ENCODE measurements at places on chromosomes 7 and 10. TPM values are rescaled to one million over a fixed set of nuclear protein-coding genes. Genes with fewer than 3 reads are reported as not detected.

Gene TMEM72
- not detected for total RNA-seq

Gene HKDC1
- total RNA-seq = not detected

Gene BTBD16
- total RNA-seq = not detected

Gene IGFBP3
- 1.2 TPM for total RNA-seq

Gene LRRC61
- 7.3 TPM for total RNA-seq

GRCh38 chr7:139515266-139515665 lies 8.2 kb upstream of the CLEC2L start:
- no peaks in the 10 kb centered on the region for H3K4me1 ChIP-seq
- no peak overlapping the region for H3K27ac ChIP-seq
- H3K27me3 ChIP-seq = no peaks in the 10 kb centered on the region
- no peak overlapping the region for H3K4me3 ChIP-seq

GRCh38 chr10:97071496-97071895 lies 114.3 kb downstream of the SLIT1 start:
- H3K36me3 ChIP-seq = no peaks in the 10 kb centered on the region
- H3K27ac ChIP-seq = no peak overlapping the region
- no peak overlapping the region for H3K4me3 ChIP-seq

DNA sequence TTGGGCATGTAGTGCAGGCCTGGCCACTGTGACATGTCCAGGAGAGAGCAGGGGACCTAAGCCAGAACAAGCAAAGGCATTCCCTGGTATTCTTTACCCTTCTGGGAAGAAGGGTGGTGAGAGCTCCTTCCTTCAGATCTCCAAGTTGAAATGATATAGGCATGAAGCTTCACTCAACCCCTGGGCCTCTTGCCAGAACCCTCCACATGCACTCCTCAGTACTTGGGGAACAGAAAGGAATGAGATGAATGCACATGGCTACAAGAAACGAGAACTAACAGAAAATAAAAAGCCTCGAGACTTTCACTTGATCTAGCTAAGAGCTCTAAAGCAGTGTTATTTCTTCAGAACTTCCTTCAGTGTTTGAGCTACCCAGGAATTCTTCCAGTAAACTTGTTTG lies 262.2 kb downstream of the ETV1 start:
- no peak for DNase-seq
- H3K36me3 ChIP-seq = no peaks in the 10 kb centered on the region
- no peaks in the 10 kb centered on the region for H3K27me3 ChIP-seq
- no peak overlapping the region for H3K27ac ChIP-seq

DNA sequence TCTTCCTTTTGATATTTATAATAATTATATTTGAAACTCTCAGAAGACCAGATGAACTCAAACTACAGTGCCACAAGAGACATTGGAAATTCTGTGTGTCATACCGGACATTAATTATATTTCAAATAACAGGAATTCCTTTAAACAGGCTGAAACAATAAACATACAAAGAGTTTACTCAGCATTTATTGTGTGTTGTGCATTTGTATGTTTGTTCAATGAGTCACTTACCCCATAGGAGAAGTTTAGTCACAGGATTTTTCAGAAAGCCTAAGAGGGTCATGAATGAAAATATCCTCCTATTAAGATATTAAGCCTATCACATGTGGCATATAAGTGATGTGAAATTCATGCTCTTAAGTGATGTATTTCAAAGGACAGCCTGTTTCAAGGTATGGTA lies 566.8 kb downstream of the CNTNAP2 start:
- no peak overlapping the region for H3K27ac ChIP-seq
- no peaks in the 10 kb centered on the region for H3K27me3 ChIP-seq
- H3K4me3 ChIP-seq = no peak overlapping the region
- no peaks in the 10 kb centered on the region for H3K36me3 ChIP-seq
- no peak for DNase-seq

- no peaks in the 10 kb centered on the region for H3K27me3 ChIP-seq
- H3K27ac ChIP-seq = no peak overlapping the region
- no peak overlapping the region for H3K4me3 ChIP-seq
- H3K36me3 ChIP-seq = no peaks in the 10 kb centered on the region
- H3K4me1 ChIP-seq = no peaks in the 10 kb centered on the region
Measured at GRCh38 chr10:98458809-98459784, 12.4 kb upstream of the HPS1 start.

DNA sequence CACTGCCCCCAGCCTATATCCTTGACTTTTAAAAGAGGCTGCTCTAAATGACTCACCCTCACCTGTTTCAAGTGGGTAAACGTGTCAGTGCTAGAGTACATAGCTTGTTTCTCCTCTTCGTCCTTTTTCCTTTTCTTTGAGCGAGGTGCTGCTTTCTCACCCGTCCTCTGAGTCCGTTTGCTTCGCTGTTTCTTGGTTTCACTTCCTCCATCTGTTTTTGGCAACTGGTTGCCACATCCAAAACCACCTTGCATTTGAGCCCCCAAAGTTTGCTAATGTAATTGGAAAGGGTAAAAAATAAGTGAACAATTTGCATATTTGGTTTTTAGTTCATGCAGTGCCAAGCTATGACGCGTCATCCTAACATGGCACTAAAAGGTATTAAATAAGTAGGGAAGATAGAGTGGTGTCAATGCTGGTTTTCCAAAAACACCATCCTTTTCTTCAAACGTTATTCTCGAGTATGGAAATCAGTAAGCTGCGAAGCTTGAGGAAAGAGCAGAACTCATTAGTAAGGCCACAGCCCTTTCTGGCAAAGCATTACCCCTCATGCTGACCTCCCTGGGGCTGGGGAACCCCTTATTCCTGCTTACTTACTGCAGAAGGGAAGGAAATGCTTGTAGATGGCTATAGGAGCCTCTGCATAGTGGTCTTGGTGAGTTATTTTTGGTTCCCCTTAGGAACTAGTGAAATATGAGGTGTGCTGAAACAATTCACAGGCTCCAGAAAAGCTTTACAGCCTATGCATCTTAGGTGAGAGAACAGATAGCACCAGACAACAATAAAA lies 133.5 kb downstream of the GALNT11 start:
- H3K4me3 ChIP-seq = no peak overlapping the region
- H3K4me1 ChIP-seq = peaks cover 5% of the 10 kb centered on the region
- no peak for DNase-seq
- H3K27me3 ChIP-seq = no peaks in the 10 kb centered on the region

- H3K36me3 ChIP-seq = peaks cover 17% of the 10 kb centered on the region
- H3K27ac ChIP-seq = peak overlapping the region; percentile 42
- H3K4me1 ChIP-seq = peaks cover 54% of the 10 kb centered on the region
- H3K27me3 ChIP-seq = no peaks in the 10 kb centered on the region
- H3K4me3 ChIP-seq = peak overlapping the region; percentile 83
Measured at GRCh38 chr7:128404886-128405470, 4.8 kb downstream of the IMPDH1 start.

DNA sequence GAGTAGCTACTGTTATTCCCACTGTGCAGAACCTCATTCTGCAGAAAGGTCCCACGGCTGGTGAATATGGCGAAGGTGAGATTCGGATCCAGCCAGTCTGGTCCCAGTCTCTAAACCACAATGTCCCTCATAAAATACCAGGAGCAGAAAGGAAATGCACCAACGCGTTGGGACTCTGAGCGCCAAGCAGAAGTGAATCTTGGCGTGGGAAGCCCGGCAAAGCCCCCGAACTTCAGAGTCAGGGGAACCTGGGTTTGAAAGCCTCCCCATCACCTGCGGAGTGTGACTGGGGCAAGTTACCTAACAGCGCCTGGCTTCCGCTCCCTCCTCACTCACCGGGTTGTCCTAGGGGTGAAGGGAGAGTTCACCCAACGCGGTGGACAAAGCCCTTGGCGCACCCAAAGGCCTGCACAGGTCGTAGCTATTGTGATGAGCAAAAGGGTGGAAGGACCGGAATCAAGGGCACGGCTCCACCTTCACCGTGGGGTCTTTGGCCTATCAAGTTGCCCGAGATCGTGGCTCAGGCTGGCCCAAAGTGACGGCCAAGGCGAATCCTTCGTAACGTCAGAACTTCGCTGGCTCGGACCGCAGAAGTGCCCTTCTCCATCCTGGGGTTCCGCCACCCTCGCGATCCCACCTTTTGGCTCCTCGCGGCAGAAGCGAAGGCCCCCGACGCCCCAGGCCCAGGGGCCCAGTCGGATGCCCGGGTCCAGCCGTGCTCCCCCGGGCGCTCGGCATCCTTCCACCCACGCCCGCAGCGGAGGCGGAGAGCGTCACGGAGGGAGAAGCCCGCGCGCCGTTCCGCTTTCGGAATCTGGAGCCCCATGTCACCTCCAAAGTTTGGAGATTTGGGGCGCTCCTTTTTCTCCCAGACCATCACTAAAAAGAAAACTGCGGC lies 811 bp downstream of the RGS10 start:
- peak overlapping the region; percentile 68 for H3K4me3 ChIP-seq
- H3K36me3 ChIP-seq = no peaks in the 10 kb centered on the region
- peak; percentile 68 for DNase-seq
- peaks cover 32% of the 10 kb centered on the region for H3K4me1 ChIP-seq
- no peaks in the 10 kb centered on the region for H3K27me3 ChIP-seq
- H3K27ac ChIP-seq = peak overlapping the region; percentile 22

DNA sequence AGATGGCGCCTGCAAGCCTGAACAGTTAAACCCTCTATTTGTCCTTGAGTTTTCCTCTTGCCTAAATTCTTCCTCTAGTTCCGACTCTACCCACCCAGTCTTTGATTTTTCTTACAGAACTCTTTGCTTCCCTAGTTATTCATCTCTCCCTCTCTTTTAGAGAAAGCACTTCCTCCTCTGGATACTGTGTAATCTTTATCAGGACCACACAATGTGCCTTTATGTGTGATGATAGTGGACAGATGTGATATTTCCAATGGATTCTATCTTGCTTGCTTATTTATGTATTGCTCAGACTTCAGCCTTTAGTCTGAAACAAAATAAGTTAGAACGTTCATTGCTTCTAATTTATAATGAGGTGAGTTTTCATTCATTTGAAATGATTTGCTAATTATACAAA lies 79.5 kb upstream of the CAV2 start:
- H3K36me3 ChIP-seq = no peaks in the 10 kb centered on the region
- DNase-seq = no peak
- H3K4me1 ChIP-seq = no peaks in the 10 kb centered on the region
- no peak overlapping the region for H3K27ac ChIP-seq
- H3K4me3 ChIP-seq = no peak overlapping the region

DNA sequence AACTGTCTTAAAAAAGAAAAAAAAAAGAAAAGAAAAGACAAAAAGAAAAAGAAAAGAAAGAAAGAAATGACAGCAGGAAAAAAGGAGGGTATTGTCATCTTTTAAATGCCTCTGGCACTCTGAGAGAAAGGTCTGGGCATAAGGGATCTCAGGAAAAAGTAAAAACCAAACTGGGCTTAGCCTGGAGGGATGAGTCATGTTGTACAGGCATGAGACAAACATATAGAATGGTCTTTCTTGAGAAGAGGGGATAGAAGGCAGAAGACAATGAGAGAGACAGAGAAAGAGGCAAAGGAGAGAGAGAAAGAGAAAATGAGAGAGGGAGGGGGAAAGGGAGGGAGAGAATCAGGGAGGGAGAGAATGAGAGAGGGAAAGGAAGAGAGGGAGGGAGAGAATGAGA lies 32.3 kb upstream of the KCNMA1 start:
- H3K36me3 ChIP-seq = no peaks in the 10 kb centered on the region
- no peak for DNase-seq
- no peak overlapping the region for H3K4me3 ChIP-seq
- H3K27me3 ChIP-seq = no peaks in the 10 kb centered on the region
- no peak overlapping the region for H3K27ac ChIP-seq

Data from natural killer cell (primary cell).